Hepatocyte (in vitro differentiated cells): ENCODE measurements at places on chromosomes 6 and 20. TPM values are rescaled to one million over a fixed set of nuclear protein-coding genes. Genes with fewer than 3 reads are reported as not detected.
A peak's percentile ranks its signal among the peaks of the same experiment; 100 is the strongest.

DNA sequence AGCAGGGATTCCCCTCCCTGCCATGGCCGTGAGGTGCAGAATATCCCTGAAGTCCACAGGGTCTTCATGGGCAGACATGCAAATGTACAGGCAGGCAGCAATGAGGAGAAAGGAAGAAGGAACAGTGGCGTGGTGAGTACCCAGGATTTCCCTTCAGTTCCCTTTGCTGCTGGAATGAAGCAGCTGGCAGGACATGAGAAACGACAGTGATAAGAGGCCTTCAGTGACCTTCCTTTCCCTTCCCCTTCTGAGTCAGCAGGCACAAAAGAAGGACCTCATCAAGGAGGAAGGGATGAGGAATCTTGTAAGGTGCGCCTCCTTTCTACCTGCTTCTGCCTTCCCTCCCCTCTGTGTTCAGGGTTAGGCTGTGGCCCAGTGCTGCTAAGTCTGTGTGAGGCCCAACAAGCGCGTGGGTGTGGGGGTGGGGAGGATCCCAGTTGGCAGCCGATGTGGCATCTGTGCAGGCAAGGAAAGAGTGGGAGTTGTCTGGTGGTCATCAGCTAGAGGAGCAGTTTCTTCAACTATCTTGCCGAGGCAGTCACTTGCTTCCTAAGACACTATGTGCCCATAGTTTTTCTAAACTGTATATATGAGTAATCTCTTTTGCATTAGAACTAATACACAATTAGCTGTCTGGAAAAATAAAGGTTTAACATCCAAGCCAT lies 29.5 kb upstream of the FBXO9 start:
- no peaks in the 10 kb centered on the region for H3K36me3 ChIP-seq
- no peaks in the 10 kb centered on the region for H3K27me3 ChIP-seq
- H3K4me3 ChIP-seq, result no peak overlapping the region
- DNase-seq, result no peak
- no peaks in the 10 kb centered on the region for H3K4me1 ChIP-seq

DNA sequence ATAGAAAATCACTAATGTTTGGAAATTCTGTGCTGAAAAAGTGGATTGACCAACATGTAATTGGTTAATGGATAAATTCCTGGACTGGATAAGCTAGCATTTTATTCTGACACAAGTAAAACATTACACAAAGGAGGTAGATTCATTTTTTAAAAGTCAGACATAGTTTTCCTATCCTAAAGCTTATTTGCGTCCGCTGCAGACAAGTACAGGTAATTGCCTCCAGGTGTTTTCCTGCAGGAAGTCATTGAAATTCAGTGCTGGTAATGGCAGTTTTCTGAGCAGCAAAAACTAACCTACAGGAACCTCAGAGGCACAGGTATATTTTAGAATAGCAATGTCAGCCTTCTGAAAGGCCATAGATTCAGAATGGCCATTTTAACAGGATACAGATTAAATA lies 20.0 kb upstream of the HIVEP1 start:
- H3K27ac ChIP-seq, result no peak overlapping the region
- no peaks in the 10 kb centered on the region for H3K36me3 ChIP-seq
- H3K4me1 ChIP-seq, result no peaks in the 10 kb centered on the region
- DNase-seq, result no peak
- no peaks in the 10 kb centered on the region for H3K27me3 ChIP-seq

DNA sequence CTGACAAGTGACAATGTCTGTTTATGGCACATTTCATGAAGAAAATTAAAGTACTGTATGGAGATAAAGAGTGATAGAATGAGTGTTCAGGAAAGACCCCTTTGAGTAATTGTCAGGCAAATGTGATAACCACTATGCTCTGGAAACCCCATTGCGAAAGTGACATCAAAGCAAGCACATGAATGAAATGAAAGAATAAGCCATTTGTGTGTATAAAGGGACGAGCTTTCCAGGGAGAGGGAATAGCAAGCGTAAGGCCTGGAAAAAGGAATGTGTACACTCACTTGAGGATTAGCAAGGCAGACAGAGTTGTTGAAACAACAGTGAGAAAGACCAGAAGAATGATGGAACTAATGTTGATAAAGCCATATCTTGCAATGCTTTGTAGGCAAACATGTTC lies 490.0 kb downstream of the GRIK2 start:
- no peak overlapping the region for H3K27ac ChIP-seq
- H3K27me3 ChIP-seq, result no peaks in the 10 kb centered on the region
- DNase-seq, result peak; percentile 7
- H3K36me3 ChIP-seq, result no peaks in the 10 kb centered on the region
- H3K4me1 ChIP-seq, result no peaks in the 10 kb centered on the region

The MYCT1 gene
- polyA plus RNA-seq, result 0.05 and 0.72 TPM in 2 replicates

GRCh38 chr6:41942067-41942851 lies 651 bp upstream of the CCND3 start:
- H3K27ac ChIP-seq, result peak overlapping the region; percentile 66
- H3K27me3 ChIP-seq, result no peaks in the 10 kb centered on the region
- peaks cover 24% of the 10 kb centered on the region for H3K4me1 ChIP-seq
- no peak for DNase-seq
- H3K4me3 ChIP-seq, result peak overlapping the region; percentile 34
